ENCODE measurements at places on chromosomes 3 and 15. TPM values are rescaled to one million over a fixed set of nuclear protein-coding genes. Genes with fewer than 3 reads are reported as not detected.

DNA sequence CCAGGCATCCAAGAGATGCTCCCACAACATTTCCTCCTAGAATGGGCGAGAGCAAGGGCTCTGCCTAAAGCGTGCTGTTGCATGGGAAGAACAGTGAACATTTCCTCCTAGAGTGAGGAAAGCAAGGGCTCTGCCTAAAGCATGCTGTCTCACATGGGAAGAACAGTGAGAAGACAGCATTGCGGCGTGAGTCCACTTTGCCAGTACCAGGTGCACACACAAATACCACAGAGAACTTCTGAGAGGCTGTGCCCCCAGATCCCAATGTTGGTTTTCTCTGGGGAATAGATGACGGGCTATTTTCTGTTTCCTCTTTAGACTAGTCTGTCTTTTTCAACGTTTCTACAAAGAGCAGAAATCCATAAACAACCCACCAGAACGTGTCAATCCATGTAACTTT, 142.9 kb downstream of the LRRK1 start:
- DNase-seq = no peak

DNA sequence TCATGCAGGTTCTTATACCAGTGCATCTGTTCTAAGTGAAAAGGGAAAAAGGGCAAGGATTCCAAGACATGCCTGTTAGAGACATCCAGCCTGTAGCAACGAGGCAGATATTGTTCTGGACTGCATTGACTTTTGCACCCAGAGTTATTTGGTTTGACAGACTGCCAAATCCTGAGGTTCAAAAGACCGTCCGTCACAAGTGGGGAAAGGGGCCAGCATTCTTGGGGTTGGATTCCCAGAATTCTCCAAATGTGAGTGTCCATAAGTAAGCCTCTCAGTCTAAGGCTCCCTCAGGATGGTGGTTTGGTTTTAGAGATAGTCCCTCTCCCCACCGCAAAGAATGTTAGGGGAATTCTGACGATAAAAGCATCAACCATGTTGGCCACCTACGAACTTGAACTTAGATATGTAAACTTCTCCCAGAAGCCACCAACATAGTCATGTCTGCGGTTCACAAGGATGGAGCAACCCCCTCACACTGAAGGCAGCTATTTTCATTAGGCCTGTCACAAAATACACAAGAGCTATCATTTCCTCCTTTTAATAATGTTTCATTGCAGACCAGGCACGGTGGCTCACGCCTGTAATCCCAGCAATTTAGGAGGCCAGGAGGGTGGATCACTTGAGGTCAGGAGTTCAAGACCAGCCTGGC, 13.6 kb upstream of the LACTB start:
- DNase-seq = peak; percentile 55

GRCh38 chr3:42266085-42266484, at the start of gene CCK:
Gene CCK, minus strand, starts transcription at chr3:42266185. Its CDS starts 2,555 bp downstream, at chr3:42263630.
- DNase-seq = no peak

DNA sequence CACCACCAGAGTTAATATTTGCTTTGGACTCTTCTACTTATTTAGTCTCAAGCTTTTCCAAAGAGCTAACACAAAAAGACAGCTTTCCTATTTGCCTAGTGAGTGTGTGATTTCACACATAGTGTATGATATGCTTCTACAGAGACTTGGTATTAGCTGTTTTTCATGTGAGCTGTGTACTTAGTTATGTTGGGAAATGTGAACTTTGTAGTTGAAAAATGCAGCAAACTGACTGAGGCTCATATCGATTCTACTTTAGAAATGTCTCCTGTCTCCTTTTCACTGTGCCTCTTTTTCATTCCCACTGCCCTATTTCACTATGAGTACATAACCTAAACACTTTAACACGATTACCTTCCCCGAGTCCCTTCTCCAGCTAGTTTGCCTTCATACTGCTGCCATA, 136.5 kb downstream of the ALCAM start:
- DNase-seq = no peak

DNA sequence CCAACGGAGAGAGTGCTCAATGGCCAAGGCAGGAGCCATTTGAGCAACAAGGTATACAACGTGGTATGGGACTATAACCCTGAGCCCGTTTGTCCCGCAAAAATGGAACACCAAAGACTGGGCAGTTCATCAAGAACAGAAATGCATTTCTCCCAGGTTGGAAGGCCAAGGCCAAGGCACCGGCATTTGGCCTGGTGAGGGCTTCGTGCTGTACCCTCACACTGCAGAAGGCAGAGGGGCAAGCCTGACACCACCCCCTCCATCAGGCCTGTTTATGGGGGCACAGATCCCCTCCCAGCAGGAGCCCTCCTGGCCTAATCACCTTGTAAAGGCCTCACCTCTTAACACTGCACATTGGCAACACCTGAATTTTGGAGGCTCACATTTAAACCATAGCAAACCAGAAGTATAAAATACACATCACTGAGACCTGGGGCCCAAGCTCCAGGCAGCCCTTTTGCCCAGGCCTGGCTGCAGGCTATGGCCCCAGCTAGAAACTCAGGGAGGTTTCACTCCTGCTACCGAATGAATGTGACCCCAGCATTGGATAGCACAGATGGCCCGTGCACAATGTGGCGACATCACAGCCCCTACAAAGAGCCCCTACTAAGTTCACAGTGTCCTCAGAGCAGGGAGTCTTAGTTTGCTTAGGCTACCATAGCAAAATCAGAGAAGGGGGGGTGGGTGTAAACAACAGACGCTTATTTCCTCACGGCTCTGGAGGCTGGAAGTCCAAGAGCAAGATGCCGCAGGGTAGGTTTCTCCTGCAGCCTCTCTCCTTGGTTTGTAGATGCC, 47.1 kb downstream of the KLF15 start:
- no peak for DNase-seq

GRCh38 chr15:62969442-62970089, 73.0 kb upstream of the TPM1 start:
- DNase-seq = no peak

DNA sequence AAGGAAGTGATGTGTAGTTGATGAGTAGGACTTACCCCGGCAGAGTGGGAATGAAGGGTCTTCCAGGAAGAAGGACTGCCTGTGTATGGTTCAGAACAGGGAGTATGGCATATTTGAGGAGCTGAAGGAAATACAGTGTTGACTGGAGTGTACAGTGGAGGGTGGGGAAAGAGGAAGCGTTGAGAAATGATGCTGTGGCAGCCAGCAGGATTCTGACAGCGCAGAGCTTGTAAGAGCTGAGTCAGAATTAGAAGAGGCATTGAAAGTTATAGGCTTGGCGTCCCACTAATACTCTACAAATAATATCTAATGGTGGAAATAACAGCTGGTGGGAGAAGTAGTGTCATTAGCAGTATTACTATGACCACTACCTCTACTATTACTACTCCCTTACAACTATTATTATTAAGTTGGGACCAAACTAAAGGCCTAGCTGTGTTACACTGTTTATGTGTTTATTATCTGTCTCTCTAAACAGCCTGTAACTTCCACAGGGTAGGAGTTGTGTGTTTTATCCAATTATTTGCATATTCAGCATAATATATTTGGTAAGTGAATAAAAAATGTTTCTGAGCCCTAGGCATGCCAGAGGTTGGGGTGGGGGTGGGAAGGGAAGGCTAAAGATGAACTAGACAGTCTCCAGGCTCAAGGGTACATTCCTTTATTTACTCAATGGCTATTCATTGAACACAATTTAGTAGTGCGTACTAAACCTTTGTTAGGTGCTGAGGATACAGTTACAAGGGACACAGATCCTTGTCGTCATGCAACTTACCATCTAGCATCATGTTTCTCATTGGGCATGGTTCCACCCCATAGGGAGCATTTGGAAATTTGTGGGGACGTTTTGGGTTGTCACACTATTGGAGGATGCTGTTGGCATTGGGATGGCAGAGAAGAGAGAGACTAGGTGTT, 428.8 kb upstream of the ONECUT1 start:
- no peak for DNase-seq

Gene LIPC
- 14.0 TPM for polyA plus RNA-seq
